Left ventricle myocardium superior (tissue), 1 donor: ENCODE measurements at places on chromosomes 5 and 9. TPM values are rescaled to one million over a fixed set of nuclear protein-coding genes. Genes with fewer than 3 reads are reported as not detected.

Gene LCN9
- total RNA-seq, result not detected

DNA sequence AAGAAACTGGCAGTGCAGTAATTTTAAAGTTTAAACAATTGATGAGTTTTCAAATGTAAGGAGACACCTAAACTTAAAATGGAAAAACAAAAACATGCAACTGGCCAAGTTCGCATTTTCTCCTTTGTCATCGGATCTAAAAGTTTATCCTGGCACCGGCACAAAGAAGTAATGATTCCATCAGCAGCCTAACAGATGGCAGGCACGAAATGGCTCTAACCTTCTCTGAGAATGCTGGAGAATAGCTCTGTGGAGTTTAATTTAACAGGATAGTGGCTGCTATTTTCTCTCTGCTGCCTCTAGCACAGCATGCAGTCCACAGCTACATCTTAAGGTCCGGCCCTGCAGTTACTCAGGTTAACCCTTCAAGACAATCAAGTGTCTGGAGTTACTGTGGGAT lies 82.2 kb downstream of the PRELID2 start:
- DNase-seq, result no peak

Gene C9orf43
- total RNA-seq, result 0.12 TPM

Gene NAIP
- total RNA-seq, result 5.9 TPM

Gene PCAT7
- not detected for total RNA-seq

DNA sequence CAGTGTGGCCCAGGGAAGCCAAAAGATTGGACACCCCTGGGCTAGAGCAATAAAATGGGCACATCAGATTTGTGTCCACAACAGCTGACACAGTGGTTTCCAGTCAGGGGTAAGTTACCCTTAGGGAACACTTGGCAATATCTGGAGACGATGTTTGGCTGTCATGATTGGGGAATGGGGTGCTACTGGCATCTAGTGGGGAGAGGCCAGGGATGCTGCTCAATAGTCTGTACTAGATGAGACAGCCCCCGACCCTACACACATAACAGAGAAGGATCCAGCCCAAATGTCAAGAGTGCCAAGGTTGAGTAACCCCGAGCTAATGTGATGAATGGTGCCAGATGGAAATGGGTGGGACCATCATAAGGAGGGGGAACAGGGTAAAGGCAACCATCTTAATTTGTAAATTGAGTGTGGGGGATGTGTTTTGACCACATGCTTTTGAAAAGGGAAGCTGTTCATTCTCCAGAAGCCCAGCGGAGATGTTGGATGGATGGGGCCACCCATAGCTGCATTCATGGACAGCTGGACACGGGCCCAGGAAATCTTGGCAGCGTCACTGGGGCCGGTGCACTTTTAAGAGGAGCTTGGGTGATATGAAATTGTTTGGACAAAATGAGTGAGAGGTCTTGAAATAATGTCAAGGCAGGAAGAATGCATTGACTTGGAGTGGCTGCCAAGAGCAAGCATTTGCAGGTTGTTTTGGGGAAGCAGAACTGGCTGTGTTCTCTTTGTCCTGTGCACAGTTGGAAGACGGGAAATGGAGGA lies 33.4 kb downstream of the SYK start:
- no peak for DNase-seq

Gene DDX4
- total RNA-seq, result not detected

DNA sequence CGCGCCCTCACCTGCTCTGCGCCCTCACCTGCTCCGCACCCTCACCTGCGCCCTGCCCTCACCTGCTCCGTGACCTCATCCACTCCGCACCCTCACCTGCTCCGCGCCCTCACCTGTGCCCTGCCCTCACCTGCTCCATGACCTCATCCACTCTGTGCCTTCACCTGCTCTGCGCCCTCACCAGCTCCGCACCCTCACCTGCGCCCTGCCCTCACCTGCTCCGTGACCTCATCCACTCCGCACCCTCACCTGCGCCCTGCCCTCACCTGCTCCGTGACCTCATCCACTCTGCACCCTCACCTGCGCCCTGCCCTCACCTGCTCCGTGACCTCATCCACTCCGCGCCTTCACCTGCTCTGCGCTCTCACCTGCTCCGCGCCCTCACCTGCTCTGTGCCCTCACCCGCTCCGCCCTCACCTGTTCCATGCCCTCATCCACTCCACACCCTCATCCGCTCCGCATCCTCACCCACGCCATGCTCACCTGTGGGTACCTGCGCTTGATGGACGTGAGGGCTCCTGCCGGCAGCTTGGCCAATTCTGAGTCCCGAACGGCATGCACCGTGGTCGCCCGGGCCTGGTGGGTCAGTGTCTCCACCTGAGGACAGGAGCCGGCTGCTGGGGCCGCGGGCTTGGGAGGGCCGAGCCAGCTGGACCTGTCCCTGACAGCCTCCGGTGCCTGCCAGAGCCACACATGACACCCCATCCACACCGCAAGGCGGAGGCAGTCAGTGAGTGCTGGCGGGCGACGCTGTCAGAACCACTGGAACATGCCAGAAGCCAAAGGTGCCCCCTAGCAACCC lies 35.6 kb upstream of the NSMF start:
- DNase-seq, result no peak

DNA sequence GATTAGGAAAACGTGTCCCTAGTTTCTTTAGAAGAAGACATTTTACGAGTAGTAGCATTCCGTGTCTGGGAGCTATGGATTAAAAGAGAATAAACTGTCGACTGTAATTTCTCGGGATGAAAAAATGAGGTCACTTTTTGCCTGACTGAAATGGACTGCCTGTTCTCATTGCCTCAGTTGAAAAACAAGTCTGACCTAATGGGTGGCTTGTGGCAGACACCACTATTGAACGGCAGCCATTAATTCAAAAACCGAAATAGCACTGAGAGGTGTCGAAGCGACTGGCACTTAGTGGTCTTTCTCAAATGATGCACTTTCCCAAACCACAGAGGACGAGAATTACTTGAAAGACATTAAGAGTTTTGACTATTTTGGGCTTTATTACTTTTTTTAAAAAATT lies 35.4 kb downstream of the OSTF1 start:
- no peak for DNase-seq

DNA sequence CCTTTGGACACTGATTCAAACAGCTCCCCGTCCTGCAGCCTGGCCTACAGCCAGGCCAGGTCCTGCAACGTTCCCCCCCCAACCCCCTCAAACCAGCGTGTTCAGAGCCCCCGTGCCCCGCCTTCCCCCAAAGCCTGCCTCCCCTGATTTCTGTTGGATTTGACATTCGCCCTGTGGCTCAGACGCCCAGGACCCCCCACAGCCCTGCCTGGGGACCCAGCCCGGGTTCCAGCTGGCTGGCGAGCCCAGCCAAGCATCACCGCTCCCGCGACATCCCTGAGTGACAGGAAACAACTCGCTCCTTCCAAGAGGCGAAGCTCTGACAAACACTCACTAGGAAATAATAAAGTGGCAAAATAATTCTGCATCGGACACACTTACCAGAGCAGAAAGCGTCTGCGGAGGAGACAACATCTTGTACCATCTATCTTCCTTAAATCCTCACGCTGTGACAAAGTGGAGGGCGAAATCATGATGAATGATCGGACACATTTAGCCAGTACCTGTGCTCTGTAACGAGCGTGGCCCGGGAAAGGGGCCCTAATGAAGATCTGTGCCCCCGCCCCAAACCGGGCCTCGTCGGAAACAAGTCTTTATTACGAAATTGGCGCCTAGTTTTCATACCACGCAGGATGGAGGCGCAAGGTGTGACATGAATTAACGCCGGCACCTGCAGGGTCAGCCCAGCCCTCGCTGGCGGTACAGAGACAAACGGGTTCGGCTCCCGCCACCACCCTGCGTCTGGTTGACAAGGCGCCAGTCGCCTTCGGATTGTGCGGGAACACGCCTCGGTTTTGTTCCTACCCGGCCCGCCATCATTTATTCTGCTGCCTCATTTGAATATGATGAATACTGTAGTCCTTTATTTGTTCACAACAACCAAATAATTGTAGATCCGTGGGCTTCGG lies 91.0 kb upstream of the MVB12B start:
- DNase-seq, result no peak

DNA sequence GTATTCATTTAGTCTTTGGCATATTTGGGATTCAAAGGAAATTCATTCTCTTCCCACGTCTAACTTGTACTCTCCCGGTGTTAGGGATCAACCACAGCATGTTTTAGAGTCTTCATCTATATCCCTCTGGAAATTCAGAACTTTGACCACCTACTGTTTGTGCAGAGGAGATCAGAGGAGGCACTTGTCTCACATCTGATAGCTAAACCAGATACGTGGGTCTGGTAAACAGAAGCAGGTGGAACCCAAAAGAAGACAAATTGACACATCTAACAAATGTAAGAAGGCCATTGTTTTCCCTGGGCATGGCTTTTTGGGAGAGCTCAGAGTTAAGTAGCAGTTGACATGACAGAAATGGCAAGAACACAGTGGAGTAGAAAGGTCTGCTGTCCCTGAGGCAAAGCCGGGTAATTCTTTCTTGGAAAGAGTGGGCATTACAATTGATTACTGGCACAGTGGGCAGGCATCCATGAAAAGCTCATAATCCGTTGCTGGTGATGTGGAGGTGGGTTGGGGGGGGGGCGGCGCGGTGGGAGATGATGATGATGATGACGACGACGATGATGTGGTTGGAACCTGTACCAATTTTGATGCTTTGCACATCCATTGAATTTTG lies 27.5 kb downstream of the PIP5K1B start:
- no peak for DNase-seq

DNA sequence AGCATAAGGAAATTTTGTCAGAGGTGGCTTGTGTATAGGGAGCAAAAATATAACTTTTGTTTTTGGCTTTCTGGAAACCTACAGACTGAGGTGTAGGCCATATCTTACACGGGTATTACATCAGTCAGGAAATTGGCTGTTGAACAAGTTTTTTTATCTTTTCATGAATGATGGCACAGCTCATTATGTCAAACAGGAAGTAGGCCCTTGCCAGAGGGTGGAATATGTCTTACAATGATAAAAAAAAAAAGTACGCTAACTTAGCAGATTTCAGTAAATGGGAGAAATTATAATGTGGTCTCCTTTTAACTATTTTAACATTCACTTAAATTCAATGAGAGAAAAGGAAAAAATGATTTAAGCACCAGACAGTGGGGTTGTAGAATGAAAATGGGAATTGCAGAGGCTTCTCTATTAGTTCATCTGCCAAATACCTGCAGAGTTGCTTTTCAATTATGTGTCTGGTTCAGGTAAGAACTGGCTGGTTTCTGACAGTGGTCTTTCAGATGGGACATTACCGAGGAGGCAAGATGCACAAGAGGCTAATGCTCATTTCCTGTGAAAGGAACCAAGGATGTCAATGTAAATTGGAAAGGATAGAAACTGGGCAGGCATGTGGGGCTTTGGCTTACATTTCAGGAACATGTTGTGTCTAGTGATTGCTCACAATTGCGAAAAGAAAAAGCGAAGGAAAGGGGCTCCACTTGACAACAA lies 169.9 kb downstream of the NNT start:
- no peak for DNase-seq

- DNase-seq, result no peak
These were observed 108.7 kb downstream of the MAST4 start for GRCh38 chr5:66704790-66705425.

Gene CA9
- 0.64 TPM for total RNA-seq

DNA sequence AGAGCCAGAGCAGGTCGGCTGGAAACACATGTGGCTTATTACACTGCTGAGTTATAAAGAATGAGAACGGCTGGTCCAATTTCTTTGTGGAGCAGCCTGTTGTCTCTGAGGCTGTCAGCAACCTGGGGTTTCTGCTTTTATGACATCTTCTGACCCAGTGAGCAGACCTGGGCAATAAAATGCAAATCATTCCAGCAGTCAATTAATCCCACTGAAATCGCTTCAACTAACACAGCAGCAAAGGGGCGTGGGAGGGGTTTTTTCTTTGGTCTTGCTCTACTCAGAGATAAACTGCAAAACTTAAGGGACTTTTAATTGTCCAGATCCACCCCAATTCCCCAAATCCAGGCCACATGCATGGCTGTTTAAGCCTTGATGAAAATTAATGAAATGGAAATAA lies 215.7 kb downstream of the SLIT3 start:
- DNase-seq, result no peak

GRCh38 chr9:12954441-12954840 lies 179.6 kb downstream of the LURAP1L start:
- no peak for DNase-seq

DNA sequence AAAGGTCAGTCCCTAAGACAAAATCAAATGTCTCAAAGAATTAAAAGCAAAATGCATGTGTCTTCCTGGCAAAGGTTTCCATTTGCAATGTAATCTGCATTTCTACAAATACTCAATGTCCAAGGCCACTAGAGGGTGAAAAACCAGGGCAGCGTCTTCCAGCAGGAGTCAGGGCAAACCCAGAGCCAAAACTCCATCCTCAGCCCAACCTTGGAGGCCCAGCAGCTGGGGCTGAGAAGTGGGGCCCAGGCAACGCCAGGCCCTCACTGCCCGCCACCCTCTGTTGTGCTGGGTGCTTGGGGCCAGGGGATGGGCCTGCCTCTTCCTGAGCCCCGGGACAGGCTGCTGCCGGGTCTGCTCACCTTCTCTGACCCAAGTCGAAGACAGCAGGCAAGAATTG lies 200.1 kb downstream of the PAX5 start:
- DNase-seq, result no peak

GRCh38 chr5:176508603-176509002 lies 28.6 kb downstream of the RNF44 start:
- no peak for DNase-seq

DNA sequence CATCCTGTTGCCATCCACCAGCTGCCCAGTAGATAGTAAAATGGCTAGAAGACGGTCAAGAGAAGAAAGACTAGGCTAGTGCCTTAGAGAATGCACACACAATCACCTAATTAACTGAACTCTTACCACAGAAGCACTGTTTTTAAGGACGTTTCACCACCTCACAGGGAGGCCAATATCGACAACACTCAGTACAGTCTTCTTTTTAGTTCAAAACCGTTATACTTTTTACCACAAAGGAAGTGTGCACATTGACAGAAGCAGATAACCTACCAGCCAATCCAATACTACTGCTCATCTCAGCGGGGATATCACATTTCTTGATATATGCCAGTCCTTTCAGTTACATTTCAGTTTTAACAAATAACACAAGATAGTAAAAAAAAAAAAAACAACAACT lies 122.3 kb downstream of the GNAQ start:
- no peak for DNase-seq

Gene ALAD
- 117 TPM for total RNA-seq

Gene PAPPA
- total RNA-seq, result 1.1 TPM

DNA sequence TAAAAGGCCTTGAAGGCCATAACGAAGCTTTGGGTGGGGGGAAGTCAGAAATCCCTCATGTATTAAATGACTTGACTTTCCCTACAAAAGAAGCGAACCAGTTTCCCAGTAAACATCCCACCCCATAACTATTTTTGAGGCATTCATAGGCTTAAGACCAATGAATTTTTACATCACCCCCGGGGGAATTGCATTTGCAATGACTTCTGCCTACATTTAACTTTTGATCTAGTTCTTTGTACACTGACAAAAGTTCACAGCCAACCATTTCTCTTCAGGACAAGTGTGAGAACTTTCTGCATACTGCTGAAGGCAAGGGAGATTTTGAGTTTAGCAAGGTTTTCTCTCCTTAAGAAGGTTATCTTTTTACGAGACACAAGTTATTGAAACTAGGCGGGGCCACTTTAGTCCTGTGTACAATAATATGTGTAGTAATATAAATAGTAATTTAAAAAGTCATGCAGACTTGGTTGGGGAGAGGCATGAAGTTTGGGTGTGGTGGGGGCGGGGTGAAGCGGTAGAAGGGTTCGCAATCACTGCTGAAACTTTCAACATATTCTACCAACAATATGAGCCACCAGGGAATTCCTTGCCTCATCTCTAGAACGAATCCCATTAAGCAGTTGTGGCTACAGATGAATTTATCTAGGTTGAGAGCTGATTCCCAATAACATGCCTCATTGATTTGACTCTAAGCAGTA lies 2.5 kb downstream of the TJP2 start:
- no peak for DNase-seq

Gene CDO1
- total RNA-seq, result 5.4 TPM
